ENCODE measurements at places on chromosomes 11 and 22.

GRCh38 chr11:64489831-64490441 lies 101.1 kb upstream of the SLC22A12 start:
- peak; percentile 62 for DNase-seq

- peak; percentile 76 for DNase-seq
Measured at GRCh38 chr11:34161812-34162492, 56.5 kb downstream of the NAT10 start.

GRCh38 chr11:85965202-85965601 lies 103.7 kb downstream of the PICALM start:
- DNase-seq, result no peak

DNA sequence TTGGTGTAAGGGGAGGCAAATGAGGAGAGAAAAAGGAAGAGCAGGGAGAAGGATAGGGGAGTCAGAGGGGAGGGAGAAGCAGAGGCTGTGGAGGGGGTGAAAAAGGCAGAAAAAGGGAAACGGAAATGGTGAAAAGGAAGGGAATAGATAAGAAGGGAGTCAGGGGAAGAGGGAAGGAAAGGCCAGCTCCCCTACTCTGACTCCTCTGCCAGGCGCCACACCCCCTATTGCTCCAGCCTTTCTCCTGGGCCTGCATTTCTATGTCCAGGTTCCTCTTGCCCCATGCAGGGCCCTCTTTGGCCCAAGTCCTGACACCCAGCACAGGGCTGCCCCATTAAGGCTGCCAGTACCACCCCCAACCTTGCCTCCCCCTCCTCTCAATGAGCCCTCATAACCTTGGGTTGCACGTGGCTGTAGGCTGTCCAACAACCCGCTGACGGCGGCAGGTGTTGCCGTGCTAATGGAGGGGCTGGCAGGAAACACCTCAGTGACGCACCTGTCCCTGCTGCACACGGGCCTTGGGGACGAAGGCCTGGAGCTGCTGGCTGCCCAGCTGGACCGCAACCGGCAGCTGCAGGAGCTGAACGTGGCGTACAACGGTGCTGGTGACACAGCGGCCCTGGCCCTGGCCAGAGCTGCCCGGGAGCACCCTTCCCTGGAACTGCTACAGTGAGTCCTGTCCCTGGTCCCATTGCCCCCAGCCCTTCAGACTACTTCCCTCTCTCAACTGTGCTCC lies 3.4 kb upstream of the NHERF4 start:
- no peak for DNase-seq

DNA sequence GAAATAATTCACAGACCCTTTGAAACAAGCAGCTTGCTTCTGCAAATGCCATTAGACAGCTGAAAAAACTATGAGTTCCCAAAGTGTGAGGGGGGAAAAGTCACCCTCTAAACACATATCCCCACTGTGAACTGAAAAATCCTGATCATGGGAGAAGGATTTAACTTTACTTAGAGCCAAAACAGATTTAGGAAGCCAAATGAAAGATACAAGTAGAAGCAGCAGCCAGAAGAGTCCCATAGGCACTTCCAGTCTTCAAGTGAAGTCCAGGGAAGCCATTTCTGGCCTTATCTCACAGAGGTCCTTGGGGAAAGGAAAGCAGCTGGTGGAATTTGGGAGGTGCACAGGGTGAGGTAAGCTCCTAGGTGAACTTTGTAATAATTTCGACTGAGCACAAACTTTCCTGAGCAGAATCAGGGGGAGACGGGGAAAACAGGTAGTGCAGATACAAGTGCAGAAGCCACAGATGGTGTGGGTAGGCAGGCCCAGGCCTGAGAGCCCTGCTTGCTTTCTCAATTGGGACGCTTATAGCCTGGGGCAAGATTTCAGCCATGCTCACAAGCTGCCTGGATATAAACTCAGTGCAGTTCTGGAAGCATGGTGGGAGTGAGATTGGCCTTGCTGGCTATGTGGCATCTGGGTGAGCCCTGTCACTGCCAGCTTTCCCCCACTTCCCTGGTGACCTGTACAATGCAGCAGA lies 44.8 kb downstream of the GAS2 start:
- peak; percentile 7 for DNase-seq

DNA sequence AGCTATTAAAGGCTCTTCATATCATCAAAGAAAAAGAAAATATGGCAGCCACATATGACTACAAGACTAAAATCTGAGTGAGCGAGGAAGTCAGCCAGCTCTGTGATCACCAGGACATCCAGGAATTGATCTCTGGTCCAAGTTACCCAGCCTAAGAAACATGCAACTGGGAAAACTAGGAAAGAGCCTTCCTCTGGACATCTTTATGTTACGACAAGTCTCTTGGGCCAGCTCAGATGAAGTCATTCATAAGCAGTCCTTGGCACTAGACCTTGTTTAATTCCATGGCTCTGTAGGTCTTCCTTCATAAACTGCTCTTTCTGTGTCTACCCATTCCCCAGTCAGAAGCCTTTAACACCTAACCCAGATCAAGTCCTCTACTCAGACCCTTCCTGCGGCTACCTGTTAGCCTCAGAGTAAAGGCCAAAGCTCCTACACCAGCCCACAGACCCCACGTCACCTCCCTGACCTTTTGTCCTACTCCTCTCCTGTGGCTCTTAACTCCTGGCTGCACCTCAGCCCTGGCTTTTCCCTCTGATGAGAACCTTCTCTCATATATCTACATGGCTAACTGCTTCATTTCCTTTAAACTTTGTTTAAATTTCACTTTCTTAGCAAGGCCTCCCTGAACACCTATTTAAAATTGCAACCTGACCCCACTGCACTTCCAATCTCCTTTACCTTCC lies 134.0 kb downstream of the KIF18A start:
- DNase-seq, result no peak

GRCh38 chr11:73359930-73360742 lies 16.1 kb upstream of the RELT start:
- peak; percentile 75 for DNase-seq

- DNase-seq, result no peak
Measured at GRCh38 chr11:107827041-107827440, 31.5 kb downstream of the SLC35F2 start.

- no peak for DNase-seq
Measured at GRCh38 chr22:36564422-36565158, 35.6 kb upstream of the EIF3D start.

GRCh38 chr11:74442636-74443035 lies 24.7 kb downstream of the KCNE3 start:
- no peak for DNase-seq

DNA sequence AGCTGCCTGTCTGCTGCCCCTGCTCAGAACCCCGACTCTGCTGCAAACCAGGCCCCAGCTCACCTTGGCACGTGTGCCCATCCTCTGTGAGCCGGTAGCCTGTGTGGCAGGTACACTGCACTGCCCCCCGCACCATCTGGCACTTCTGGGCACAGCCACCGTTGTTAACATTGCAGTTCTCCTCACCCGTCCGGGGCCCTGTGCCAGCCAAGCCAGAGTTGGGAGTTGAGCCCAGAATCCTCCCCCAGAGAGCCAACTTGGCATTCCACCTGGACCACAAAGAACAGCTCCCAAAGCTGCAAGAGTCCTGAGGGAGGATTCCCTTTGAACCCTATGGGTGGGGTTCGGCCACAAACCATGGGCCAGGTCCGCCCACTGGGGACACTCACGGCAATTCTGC lies 22.5 kb downstream of the LRP4 start:
- no peak for DNase-seq

Data from mesendoderm (in vitro differentiated cells).